ENCODE measurements at places on chromosomes 3 and 15.

- DNase-seq: no peak
Observed at GRCh38 chr3:171168551-171168950, 142.0 kb upstream of the SLC2A2 start.

- DNase-seq: no peak
Observed at GRCh38 chr3:140948460-140949249, 7.0 kb downstream of the SLC25A36 start.

DNA sequence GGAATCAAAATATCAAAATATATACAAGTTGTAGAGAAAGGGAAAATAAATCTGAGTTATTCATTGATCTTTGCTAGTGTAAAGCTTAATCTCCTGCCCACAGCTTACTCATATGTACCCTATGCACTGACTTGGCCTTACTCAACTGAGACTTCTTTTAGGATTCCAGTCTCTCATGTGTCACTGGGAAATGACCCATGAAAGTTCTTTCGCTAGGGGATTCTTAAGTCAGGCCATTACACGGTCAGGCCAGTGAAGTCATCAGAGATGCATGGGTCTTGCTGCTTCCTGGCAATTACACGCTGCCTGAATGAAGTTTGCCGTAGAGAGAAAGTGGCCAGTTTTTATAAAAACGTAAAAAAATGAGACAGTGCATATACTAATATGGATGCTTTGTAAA, 20.7 kb upstream of the LPP start:
- no peak for DNase-seq

GRCh38 chr3:128503164-128503651, 10.2 kb upstream of the GATA2 start:
- no peak for DNase-seq

DNA sequence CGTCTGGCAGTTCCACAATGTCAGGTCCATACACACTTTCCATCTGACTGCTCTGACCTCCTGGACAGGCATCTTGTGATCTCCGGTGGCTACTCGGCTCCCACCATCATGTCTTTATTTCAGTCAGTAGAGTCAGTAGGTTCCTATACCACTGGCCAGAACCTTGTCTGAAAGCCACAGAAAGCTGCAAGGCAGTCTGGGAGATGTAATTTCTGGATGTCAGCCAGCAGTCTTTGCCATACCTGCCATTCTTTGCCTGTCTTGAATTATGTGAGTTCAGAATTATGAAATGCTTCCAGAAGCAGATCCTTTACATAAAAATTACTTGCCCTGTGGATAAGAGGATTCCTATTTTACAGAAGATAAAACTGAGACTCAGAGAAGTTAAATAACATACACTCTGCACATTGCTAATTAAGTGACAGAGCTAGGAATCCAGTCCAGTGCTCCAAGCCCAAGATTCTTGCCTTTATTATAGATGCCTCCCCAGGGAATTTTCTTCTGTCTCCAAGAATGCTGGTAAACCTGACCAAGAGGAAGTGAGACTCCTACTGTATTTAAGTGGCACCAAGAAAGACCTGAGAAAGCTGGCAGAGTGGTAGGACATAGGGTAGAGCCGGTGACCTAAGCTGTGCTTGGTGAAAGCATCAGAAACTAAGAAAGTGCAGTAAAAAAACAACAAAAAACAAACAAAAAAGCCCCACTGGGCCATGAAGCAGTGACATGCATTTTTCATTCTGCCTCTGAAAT, 75.6 kb downstream of the IQCH start:
- DNase-seq: no peak

DNA sequence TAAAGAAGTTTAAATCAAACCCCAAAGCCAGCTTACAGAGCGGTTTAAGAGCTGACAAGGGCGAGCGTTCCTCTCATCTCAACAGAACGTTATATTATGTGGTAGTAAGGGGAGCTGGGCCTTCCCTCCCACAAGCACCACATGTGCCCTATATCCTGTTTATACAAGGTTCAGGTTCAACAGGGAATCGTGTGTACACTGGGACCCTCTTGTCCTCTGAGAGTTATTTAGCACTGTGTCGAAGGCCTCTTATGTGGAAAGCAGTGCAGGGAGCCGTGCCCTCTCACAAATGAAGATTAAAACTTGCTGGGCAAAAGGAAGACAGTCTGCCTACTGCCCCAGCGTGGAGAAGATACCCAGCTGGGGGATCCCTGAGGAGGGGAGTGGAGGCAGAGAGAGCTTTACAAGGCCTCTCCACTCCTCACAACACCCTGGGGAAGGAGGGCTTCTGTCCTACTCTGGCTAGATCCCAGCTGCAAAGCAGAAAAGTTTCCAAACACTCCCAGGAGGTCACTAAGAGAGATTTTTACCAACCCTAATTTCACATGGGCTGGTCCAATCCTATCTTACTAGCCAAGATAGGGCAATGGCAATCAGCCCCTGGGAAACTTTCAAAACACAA, 2.9 kb downstream of the TLE3 start:
- no peak for DNase-seq
